ENCODE measurements at places on chromosomes 5 and 9.

GRCh38 chr5:30561771-30562170 is 631.7 kb upstream of the CDH6 start:
- no peak for DNase-seq

DNA sequence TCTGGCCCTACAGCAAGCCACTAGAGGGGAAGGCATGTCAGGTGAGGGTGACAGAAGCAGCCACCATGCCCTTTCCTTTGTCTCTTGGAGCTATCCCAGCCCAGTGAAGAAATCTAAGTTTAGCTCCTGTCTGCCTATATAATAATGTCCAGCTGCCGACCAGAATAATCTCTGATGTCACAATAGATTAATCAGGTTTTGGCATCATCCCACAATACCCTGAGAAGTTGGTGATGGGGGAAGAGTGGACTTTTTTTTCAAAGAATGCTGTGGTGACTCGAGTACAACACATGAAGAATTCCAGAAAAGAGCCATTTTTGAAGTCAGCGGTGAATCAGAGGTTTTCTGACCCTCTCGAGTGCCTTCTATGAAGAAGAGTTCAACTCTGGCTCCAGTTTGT is 1.7 kb upstream of the TSLP start:
- no peak for DNase-seq

- no peak for DNase-seq
Measured at GRCh38 chr9:27131731-27132130, 22.7 kb downstream of the TEK start.

- DNase-seq: no peak
Measured at GRCh38 chr5:53448851-53449250, 31.6 kb upstream of the FST start.

GRCh38 chr9:134626069-134626423 is 15.6 kb upstream of the COL5A1 start:
- DNase-seq: no peak

DNA sequence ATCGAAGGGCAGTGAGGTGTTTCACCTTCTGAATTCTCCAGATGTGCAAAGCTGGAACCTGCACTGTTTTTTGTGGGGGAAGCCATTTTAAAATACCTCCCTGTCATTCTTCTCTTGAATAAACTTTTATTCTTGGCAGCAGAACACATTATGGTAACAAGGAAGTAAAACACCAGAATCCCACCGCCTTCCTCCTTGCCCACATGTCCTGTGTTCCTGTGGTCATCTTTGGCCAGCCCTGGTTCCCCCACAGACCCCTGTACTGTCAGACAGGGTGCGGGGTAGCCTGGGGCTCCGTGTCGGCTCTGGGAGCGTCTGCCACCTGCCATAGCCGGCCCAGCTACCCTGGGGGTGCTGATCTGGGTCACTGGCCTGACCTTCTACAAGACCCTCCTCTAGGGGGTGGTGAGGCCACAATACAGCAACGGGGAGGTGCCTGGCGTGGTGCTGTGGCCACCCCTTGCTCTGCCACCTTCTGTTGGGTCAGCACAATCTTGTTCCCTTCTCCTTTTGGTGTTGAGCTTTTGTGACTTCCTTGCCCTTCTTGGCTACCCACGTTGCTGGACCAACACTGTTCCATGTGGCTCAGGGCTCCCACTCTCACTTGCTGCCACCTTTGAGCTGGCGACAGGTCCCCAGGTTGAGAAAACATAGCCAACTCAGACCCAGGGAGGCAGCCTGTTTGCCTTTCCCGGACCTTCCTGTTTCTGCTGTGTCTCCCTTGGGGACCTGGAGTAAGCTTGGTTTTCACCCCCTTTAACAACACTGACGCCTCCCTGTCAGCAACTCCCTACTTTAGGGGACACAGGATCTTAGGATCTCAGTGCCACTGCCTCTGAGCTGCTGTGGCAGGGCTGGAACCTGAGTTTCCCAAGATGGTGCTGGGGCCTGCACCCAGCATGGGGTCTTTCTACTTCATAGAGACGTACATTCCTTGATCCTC is 4.8 kb downstream of the WNK2 start:
- no peak for DNase-seq

DNA sequence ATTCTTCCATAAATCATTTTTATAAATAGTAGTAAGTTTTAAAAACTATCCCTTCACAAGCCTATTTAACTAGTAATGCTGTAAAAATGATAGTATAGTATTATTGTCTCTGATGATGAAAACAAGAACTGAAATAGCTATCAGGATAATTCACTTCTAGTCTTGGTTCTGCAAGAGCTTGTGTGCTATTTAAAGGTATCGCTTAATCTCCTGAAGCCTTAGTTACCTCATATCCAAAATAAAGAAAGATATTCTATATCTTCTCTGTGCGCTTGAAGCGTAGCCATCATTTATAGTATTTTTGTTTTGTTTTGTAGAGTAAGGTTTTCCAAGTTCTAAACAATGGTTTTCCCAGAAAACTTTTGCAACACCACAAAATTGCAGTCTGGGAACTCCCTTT is 180.1 kb downstream of the TMC1 start:
- no peak for DNase-seq

DNA sequence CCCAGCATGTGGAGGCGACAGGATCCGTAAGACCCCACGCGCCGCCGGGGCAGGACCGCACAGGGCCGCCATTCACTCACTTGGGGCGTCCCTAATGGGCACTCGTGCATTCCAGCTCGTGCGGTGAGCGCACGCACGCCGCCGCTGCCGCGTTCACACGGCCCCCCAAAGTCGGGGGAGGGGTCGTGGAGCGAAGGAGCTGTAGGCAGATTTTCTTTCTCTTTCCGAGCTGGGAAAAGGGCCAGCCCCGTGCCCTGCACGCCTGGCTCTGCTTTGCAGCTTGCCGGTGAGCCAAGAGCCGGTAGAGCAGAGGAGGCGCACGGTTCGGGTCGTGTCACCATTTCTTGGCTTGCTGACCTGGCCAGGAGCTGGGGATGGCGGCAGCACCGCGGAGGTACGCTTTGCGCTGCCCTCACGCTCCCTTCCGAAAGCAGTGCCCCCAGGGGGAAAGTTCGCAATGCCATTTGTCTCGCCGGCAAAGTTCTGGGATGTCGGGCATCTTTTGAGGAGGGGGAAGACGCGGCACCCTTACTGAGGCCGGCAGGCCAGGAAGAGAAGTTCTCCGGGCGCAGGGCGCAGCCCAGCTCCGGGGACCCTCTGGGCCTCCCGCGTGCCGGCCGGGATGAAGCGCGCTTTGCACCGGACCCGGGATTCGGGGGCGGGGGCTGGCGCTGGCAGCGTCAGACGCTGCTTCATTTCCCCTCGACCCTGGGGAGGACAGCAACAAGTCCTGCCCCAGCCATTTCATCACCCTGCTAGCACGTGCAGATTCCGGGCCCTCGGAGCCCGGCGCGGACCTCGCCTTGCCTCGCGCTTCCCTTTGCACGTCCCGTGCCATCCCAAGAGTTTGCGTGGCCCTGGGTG is 898 bp downstream of the STC2 start:
- DNase-seq: no peak

GRCh38 chr9:111298731-111299598 is 31.1 kb downstream of the OR2K2 start:
- DNase-seq: no peak
